ENCODE measurements at places on chromosomes 1 and 21.
A peak's percentile ranks its signal among the peaks of the same experiment; 100 is the strongest.

- no peak for DNase-seq
These were observed 21.3 kb downstream of the MIIP start for GRCh38 chr1:12040457-12041051.

- no peak for DNase-seq
These were observed 1.9 kb downstream of the WDR26 start for GRCh38 chr1:224432672-224433040.

GRCh38 chr1:183753464-183753891 lies 51.4 kb upstream of the RGL1 start:
- DNase-seq: no peak

- DNase-seq: no peak
These were observed 24.7 kb downstream of the ST3GAL3 start for GRCh38 chr1:43731867-43732531.

DNA sequence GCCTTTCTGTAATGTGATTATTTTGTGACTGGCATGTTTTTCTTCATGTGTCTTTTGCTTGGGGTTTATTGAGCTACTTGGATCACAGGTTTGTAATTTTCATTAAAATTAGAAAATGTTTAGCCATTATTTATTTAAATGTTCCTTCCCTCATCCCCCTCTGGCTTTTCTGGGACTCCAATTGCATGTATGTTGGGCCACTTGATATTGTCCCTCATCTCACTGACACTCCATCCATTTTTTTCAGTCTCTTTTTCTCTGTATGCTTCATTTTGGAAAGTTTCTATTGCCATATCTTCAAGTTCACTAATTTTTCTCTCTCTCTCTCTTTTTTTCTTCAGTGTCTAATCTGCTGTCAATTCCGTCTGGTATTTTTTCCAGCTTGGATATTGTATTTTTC lies 390.1 kb downstream of the PRDM2 start:
- DNase-seq: no peak

GRCh38 chr1:79295967-79296366 lies 289.4 kb upstream of the ADGRL4 start:
- DNase-seq: no peak

- no peak for DNase-seq
These were observed 48.4 kb downstream of the ADAMTS5 start for GRCh38 chr21:26918323-26919079.

DNA sequence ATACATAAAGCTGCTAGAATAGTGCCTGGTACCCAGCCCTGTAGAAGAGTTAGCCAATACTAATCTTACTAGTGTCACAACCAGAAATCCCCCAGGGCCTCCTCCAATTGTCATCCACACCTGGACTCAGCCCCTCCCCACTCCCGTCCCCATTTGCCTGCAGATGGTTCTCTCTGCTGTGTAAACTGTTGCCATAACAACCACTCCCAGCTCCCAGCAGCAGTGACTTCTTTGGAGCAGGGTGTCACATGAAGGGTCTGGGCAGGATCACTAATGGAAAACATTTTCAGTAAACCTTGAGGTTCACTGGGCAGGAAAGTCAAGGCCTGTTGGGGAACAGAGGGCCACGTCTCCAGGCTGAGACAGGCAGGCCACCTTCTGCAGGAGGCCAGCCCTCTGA lies 126.0 kb upstream of the IPO9 start:
- DNase-seq: peak; percentile 94

DNA sequence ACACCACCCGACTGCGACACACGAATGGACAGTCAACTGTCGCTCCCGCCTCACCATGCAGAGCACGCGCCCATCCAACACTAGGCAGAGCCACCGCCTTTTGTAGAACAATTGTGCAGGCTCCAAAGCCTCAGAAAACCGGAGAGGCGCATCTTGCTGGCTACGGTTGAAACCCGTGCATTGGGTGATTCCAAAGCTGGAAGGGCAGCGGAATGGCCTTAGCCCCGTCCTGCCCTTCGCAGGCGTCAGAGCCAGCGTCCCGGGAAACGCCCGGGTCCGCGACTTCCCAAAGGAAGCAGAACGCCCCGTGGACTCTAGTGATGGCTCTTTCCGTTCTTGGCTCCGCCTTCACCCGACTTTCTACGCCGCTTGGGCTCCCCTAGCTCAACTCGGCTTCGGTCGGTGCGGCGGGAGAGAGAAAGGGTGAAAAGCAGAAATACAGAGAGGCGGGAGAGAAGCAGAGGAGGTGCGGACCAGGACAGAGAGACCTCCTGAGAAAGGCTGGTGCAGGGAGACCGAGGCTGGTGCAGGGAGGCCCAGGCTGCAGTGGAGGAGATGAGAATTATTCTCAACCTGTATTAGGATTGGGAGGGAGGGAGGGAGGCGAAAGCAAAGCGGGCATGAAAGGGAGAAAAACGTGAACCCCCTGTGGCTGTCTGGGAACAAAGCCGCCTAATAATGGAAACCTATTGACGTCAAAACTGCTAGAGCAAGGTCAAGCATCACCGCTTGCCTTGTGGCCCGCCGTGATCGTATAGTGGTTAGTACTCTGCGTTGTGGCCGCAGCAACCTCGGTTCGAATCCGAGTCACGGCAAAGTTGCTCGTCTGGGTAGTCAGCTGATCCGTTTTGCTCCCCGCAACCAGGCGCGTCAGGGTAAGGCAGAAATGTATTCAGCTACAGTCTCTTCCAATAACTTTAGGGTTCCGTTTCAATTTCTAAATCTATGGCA lies 99.5 kb downstream of the PRKAB2 start:
- peak; percentile 43 for DNase-seq

DNA sequence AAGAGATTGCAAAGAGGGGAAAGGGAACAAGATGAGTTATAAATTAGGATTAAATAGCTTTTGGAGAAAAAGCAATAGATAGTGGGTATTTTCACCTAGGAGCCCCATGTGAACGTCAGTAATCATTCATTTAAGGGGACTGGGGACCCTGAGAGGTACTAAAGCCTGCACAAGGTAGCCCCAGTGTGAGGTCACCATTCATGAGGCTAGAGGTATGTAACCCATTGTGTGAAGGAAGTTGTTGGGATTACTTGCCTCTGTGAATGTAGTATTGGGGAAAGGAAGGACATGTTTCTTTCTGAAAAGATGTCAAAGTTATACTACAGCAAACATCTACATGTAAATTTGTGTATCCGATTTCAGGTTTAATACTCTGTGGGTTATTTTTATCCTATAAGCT lies 276.8 kb downstream of the TBX15 start:
- DNase-seq: no peak

GRCh38 chr1:187276677-187277076 lies 447.9 kb downstream of the PLA2G4A start:
- no peak for DNase-seq

DNA sequence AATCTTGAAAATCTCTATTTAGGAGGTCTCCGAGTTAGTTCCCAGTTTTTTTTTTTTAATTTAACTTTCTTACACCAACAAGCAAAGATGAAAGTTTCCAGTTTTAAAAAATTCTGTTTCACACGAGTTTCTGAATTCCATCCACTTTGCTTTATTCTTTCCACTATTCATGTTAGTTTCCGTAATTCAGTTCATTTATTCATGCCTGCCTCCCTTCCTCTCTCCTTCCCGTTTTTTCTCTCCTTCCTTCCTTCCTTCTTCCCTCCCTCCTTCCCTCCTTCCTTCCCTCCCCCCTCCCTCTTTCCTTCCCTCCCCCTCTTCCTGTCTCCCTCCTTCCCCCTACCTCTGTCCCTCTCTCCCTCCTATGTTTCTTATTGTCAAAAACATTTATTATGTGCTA lies 22.3 kb downstream of the ADGRL2 start:
- no peak for DNase-seq

- DNase-seq: no peak
These were observed 6.2 kb upstream of the FAM76A start for GRCh38 chr1:27719286-27720251.

- DNase-seq: no peak
These were observed 126.3 kb downstream of the PLPP3 start for GRCh38 chr1:56453016-56453415.

- DNase-seq: no peak
These were observed 28.3 kb downstream of the KIRREL1 start for GRCh38 chr1:158021721-158022120.

- no peak for DNase-seq
These were observed 1265.7 kb downstream of the NCAM2 start for GRCh38 chr21:22263890-22264289.

- DNase-seq: no peak
These were observed 582.8 kb downstream of the PTBP2 start for GRCh38 chr1:97304366-97304765.

- DNase-seq: no peak
These were observed 76.4 kb downstream of the TIAM1 start for GRCh38 chr21:31267644-31268043.

DNA sequence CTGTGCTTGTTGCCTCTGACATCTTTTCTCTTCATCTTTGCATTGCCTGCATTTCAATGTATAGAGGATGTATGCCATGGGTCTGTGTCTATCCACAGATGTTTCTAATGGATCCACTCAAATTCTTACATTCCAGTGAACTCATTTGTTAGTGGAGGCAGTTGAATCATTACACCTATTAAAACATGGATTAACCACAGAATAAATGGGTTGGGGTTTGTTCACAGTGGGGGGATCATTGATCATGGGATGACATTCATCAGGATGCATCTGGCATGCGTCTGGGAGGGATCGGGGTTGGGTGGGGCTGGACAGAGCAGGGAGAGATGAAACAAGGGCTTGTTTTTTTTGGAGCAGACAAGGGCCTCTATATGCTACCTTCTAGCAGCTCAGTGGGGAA lies 182.5 kb downstream of the RHOU start:
- DNase-seq: no peak

DNA sequence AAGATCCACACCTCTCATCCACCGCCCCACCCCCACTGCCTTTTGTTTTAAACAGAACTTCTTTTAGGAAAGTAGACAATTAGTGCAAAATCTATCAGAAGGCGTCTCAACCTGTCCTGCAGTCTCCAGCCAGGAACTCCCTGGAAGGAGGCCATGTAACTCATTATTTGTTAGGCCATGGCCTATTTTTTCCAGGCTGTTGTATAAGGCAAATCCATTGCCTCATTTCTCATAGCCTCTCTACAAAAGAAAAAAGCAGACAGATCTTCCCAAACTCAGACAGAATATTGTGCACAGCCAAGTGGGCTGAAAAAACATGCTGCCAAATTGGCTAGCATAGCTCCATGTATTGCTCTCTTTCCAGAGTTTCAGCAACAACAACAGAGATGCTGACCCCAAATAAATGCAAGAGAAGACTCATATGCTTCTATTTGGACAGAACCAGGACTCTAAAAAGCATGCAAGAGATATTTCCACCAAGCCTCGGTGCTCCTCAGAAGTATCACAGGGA lies 770.7 kb upstream of the CXADR start:
- no peak for DNase-seq

DNA sequence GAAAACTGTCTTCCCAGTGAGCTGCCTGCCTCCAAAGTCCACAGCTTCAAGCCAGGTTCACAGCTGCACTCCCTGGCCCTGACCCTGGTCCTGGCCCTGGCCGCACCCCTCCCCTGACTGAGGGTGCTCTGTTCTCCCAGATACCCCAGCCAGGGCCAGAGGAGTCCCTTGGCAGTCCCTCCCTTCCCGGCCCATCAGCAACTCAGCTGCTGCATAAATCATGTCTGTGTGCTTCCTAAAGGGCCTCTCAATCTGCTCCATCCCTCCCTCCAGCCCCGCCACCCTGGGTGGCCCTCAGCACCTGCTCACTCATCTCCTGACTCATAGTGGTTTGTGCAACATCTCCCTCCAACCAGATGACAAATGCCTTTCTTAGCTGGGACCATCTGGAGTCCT lies 24.8 kb upstream of the C1orf174 start:
- DNase-seq: no peak

GRCh38 chr1:117581391-117581943 lies 24.4 kb upstream of the TENT5C start:
- no peak for DNase-seq

DNA sequence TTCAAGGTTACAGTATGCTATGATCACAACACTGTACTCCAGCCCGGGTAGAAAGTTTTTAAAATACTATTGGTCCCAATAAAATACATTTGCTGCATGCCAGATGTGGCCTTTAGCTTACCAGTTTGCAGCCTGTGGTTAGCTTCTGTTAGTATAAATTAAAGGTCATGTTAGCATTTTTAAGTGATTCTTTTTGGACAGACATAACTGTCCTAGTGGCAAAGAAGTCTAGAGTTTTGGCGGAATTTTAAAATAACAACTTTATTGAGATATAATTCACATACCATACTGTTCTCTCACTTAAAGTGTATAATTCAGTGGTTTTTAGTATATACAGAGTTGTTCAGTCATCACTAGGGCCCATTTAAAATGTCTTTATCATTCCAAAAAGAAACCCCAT lies 24.3 kb upstream of the TMEM39B start:
- no peak for DNase-seq

- DNase-seq: no peak
These were observed 7.7 kb downstream of the OVAAL start for GRCh38 chr1:180566495-180566894.

DNA sequence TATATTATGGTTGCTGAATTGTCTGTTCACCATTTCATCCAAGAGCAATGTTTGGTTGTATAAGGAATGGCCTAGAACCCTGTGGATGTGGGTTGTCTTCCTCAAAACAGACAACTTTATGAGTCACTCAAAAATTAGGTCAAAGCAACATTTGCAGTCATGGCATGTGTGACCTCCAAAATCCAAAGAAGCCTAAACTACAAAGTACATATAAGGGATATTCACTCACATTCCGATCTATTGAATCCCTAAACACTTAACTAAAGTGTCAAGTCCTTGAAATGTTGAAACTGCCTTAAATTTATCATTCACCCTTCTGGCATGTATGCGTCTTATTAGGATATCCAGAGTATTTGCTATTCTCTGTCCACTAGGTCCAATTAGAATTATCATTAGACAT lies 491.5 kb downstream of the NUF2 start:
- DNase-seq: no peak

DNA sequence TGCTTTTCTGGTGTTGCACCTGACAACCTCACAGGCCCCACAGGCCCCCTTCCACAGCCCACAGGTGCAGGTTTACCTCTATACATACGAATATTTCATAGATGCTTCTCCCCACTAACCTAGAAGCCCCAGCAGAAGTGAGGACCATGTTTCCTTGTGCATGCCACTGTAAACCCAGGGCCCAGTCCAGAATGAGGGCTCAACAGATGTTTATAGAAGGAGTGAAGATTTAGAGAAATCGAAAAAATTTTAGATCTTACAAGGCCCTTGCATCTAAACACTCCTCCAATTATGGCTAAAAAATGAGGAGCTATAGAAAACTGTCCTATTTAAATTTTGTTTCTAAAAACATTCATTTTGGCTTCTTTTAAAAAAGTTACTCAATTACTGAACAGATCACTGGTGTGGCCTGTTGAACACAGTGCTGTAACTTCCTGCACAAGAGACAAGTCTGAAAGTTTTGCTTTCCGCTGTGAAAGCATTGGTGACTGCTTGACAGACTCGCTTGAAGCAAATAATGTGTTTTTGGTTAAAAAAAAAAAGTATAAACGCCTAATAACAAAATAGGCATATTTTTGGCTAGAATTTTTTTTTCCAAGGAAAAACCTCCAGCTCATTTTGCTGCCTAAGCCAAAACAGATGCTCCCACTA lies 1.2 kb downstream of the ABCB10 start:
- no peak for DNase-seq

DNA sequence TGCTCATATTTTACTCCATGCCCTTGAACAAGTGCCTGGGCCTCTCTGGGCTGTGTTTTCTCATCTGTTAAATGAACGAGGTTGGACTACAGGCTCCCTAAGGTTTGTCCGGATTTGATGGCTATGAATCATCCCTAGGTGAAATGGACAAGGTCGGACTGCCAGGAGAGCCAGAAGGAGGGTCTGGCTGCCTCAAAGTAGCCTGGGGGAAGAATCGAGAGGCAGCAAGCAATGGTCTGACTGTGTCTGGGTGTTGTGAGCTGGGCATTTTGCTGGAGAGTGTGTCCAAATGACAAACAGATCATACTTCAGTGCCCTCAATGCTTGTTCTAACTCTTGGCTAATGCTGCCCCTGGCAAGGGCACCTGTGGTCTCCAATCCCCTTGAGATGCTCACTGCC lies 730.9 kb downstream of the PTPRU start:
- no peak for DNase-seq
